ENCODE measurements at places on chromosomes 7 and 10.

GRCh38 chr10:125462845-125463244 is 220.1 kb downstream of the TEX36 start:
- DNase-seq = no peak

GRCh38 chr7:36019980-36020379 is 133.1 kb upstream of the EEPD1 start:
- DNase-seq = no peak

DNA sequence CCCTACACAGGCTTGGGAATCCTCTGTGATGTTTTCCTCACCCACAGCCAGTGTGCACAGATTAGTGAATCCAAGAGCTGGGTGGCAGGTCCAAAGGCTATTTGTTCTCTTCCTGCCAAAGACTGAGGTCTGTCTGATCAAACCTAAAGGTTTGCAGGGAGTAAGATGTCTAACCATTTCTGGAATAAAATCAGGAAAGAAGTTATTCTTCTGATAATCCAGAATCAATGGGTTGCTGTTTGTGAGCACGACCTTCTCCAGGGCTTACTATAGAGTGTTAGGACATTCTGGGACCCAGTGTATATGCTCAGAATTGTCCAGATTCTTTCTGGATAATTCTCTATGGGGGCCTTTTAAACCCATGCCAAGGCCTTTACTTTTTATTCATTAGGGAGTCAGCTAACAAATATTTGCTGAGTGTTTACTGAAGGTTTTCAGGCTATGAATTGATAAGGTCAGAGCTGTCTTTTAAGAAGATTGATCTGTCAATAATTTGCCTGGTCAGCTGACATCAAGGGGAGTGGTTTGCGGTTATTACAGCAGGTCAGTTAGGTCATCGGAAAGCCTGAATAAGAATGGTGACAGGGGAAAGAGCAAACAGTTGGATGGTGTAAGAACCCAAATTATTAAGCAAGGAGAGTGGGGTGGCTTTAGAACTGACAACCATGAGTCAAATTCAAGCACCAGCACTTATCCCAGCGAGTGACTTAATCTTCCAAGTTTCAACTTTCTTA is 7.5 kb upstream of the TECTB start:
- DNase-seq = no peak

GRCh38 chr7:157077986-157078644 is 60.6 kb upstream of the UBE3C start:
- peak; percentile 49 for DNase-seq

- DNase-seq = no peak
These were observed 163.5 kb downstream of the MBL2 start for GRCh38 chr10:52609071-52609470.

DNA sequence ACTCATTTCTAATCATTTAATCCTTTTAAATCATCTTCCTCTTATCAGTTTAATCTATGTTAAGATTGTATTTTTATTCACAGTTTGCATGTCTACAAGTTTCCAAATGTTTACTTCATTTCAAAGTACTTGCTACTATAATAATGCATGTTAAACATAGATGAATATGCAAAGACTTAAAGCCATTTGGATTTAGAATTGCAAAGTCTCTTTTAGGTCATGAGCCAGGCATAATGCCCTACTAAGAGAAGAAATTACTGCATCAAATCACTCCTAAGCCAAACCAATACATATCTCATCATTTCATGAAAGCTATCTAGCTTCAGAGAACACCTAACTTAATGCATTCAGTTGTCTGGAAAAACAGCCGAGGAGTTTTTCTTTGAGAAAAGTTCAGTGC is 266.1 kb downstream of the PRKG1 start:
- DNase-seq = no peak

GRCh38 chr10:11050301-11051287 is 32.9 kb downstream of the CELF2 start:
- no peak for DNase-seq

DNA sequence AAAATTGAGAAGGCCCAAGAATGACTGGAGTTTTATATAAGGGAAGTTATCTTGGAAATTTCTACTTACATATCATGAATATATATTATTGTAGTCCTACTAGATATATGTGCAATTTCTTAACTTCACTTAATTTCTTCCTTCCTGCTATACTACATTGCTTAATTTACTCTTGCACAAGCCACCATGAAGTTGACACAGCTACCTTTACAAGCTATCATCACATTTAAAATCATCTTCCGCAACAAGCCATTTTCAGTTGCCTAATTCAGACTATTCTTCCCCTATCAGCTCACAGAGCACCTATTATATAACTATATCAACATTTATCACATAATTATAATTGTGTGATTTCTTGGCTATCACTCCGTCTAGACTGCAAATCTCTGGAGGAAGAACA is 418.4 kb downstream of the PARD3 start:
- DNase-seq = no peak

All from activated CD8-positive, alpha-beta memory T cell treated with anti-CD3 and anti-CD28 coated beads, Interleukin-2, amount 50 U/mL, for 48 hours (primary cell).